Endothelial cell of umbilical vein (primary cell): ENCODE measurements at places on chromosomes 5 and 9.

DNA sequence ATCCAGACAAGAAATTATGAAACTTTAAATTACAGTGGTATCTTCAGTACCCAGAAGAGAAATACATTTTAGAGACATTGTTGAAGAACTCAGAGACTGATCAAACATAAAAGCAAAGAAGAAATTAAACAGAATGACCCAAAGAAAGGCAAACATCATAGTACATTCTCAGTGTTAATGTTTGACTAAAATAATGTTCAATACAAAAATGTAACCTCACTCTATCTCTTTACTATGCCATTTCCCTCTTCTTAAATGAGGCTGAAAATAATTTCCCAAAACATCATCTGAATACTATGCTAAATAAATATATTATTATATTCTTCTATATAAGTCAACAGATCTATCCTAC lies 22.8 kb downstream of the TMEM161B start:
- DNase-seq = no peak

GRCh38 chr9:121557581-121558447 lies 58.2 kb upstream of the GGTA1 start:
- DNase-seq = peak; percentile 83

DNA sequence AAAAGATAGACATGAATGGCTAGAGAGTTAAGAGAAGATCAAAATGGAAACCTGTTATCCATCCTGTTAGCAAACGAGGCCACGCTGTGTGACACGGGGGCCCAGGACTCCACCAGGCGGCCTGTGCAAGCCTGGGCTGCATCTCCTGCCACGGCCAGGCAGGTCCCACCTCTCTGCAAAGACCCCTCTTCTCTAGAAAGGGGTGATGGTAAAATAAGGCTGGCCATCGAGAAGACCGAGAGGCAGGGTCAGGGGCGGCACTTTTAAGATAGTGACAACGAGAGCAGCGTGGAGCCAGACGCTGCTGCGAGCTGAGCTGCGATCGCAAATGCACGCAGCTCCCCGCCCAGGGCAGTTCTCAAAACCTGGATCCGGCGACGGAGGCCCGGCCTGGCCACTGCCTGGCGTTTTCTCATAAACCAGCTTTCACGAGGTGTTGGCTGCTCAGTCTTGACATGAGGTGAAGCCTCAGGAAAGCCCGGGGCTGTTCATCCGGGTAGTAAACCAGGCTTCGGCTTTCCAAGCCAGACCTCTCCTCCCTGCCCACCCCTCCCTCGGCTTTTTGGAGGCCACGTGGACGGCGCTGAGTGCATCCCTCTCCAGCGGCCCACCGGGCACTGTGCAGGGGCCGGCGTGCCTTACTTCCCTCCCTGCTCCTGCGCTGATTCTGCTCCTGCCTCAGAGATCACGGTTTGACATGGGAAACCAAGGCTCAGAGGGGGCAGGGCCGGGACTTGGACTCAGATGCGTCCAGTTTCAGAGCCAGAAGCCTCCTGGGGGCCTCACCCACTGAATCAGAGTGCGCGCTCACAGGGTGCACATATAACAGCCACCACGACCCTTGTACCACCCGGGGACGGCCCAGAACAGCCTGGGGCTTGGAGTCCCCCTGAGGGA lies 151.6 kb upstream of the PHYKPL start:
- DNase-seq = no peak

DNA sequence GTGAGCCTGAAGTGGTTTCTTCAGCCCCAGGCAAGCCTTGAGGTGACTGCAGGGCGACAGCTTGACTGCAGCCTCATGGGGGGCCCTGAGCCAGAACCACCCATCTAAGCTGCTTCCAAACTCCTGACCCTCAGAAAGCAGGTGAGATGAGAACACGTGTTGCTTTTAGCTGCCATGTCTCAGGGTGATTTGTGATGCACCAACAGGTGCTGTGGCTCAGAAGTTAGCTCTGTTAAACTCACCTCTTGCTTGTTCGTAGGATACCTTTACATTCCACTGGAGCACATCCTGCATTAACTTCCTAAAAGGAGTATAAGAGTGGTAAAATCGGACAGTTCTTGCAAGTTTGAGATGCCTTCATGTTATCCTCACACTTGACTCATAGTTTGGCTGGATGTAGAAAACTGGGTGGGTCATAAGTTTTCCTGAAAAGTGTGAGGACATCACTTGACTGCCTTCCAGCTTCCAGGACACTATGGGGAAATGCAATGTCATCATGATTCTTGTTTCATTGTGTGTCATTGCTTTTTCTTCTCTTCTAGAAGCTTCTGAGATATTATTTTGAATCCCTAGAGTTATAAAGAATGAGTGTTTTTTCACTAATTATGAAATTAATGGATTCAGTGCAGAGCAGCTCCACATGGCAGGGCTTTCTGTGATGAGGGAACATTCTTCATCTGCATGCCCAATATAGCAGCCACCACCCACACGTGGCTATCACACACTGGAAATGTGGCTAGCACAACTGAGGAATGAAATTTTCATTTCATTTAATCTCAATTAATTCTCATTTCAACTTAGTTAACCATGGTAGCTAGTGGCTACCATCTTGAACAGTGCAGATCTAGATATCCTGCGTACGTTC lies 92.3 kb downstream of the HSD17B3 start:
- DNase-seq = no peak

- DNase-seq = no peak
These were observed 720 bp downstream of the NUDT12 start for GRCh38 chr5:103561685-103562452.

DNA sequence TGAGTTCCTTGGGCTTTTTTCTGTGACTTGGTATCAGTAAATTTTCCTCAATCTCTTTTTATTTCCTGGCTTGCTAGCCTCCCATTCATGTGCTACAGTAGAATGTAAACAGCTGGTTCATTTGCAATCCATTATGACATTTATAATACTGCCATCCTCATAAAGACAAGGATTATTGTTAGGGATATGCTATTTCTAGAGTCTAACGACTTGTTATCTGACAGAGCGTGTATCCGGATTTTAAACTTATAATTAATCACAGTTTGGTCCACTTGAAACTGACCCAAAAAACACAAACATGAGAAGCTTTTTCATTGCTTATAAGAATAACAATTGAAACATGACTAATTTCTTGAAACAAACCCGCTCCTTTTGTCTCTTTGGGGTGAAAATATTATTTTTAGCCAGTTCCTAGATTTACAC lies 585.8 kb downstream of the TLE4 start:
- DNase-seq = peak; percentile 89

- no peak for DNase-seq
These were observed 75.3 kb downstream of the PTBP3 start for GRCh38 chr9:112258106-112258505.

DNA sequence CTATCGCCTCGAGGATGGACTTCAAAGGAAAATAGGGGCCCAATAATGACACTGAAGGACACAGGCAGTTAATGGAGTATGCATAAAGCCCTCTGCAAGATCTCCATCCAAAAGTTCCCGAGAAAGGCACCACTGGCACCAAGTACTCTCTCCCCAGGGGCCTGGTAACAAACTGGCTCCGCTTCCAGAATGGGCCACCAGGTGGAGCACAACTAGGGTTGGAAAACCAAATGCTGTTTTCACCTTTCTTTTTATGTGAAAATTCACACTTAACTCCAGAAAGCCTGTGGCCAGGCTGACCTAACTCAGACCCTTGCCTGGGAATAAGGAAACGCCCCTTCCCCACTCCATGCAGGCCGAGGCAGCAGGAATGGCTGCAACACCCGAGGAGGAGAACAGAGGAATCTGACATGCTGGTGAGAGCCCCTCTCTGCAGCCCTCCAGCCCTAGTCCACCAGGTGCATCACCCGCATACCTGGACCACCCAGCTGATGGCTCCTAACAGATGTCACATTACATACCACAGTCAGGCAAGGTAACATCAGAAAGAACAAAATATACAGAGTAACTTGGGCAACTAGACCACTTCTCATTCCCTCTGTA lies 42.8 kb downstream of the CAMSAP1 start:
- peak; percentile 51 for DNase-seq

- no peak for DNase-seq
These were observed 49.8 kb downstream of the PRRC1 start for GRCh38 chr5:127567026-127567768.

DNA sequence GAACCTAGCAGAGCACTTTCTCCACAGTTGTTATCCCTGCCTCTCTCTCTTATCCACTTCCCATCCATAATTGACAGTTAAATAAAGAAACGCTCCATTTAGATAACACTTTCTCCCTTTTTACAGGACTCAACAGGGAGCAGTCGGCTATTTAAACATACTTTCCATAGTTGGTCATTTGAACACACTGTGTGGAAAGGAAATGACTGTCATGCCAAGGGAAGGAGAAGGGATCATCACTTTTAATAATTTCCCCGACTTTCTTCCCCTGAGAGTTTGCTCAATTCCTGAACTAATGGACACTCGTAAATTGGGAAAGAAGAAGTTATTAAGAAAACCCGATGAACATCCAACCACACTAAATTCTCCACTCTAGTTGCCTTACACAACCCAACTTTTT lies 400.8 kb upstream of the PTGER4 start:
- no peak for DNase-seq

DNA sequence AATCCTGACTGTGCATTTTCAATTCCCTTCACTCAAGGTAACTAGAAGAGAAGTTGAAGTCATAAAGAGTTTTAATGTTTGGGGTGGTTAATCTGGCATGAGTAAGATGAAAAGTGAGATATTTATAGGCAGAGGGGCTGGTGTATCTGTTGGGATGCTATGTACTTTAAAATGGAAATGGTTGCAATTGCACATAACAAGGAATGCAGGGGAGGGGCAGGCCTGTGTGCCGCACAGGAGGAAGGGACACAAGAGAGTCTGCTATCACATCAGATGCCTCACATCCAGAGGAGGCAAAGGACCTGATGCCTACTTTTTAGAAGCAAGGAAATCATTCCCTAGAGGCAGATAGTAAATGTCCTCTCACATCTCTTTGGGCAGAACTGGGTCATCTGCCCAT lies 55.5 kb upstream of the OSMR start:
- DNase-seq = no peak

GRCh38 chr5:88939300-88939699 lies 56.3 kb upstream of the MEF2C start:
- DNase-seq = no peak

GRCh38 chr5:113378514-113378913 lies 56.3 kb downstream of the TSSK1B start:
- no peak for DNase-seq

DNA sequence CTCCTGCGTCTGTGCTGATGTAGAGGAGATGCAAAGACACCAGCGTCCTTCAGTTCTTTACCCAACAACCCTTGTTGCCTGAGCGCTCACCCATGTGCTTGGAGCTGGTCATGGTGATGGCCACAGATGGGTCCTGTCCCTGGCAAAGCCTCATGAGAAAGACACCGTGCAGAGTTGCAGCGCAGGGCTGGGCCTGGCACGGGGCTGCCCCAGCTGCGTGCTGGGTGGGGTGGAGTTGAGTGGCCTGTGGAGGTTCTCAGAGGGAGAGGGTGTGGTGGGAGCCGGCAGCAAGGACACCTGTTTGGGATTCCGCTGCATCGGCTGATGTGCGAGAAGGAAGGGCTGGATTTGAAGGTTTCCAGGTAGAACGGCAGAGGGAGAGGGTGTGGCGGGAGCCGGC lies 125.2 kb upstream of the CACNA1B start:
- DNase-seq = no peak

DNA sequence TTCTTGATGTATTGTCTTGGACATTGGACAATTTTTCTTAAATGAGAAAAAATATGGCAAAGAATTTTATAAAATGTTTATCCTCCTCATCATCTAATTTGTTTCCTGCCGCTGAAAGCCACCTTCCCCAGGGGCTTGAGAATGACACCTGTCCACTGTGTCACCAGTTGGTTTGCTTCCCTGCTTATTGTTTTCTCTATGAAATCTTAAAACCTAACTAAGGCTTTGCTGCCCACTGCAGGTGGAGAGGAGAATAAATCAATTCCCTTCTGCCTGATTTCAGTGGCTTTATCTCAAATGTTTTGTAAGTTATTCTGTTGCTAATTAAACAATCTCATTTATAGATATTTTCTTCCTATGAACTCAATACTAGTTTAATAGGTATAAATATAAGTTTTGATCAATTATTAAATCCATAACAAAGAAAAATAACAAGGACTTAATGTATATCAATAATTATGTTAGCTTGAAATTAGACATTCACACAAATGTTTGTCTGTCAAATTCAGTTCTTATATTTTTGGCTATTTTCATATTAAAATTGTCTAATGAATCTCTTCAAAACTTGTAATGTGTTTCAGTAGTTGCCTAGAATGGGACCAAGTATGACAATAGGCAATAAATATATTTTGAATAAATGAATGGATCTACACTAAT lies 822.5 kb downstream of the PTPRD start:
- peak; percentile 69 for DNase-seq

DNA sequence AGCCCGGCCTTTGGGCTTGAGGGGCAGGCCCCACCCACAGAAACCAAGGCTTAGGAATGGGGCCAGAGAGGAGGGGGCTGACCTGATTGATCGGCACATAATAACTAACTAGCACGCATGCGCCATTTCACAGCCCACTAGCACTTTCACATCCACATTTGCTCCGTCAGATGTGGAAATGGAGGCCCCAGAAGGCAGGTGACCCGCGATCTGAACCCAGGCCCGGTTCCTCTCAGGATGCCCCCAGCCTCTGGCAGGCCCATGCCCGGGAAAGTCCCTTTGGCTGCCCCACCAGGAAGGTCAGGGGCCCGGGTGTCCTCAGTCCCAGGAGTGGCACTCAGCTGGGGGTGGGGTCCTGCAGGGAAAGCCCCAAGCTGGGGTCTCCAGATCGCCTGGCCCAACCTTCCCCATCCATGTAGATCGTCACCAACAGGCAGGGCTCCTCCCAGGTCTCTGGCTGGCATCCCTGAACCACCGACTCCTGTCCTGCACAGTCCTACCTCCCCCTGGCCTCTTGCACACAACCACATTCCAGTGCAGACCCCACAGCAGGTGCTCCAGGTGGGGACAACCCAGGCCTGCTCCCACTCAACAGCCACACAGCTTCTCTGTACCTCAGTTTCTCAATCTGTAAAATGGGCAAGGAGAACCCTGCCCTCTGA lies 46.7 kb downstream of the VAV2 start:
- no peak for DNase-seq

GRCh38 chr5:7845557-7845956 lies 5.4 kb downstream of the CFAP90 start:
- no peak for DNase-seq

GRCh38 chr5:3531320-3531986 lies 64.2 kb upstream of the IRX1 start:
- no peak for DNase-seq

- no peak for DNase-seq
These were observed 162.8 kb downstream of the MAN2A1 start for GRCh38 chr5:109852371-109853155.

- no peak for DNase-seq
These were observed 306.8 kb upstream of the NMUR2 start for GRCh38 chr5:152711801-152712388.

GRCh38 chr5:66824476-66824875 lies 228.3 kb downstream of the MAST4 start:
- DNase-seq = no peak
